Cortex of kidney (tissue), 1 donor: ENCODE measurements at places on chromosomes 4 and X.

GRCh38 chr4:2570551-2571222 is 34.2 kb downstream of the FAM193A start:
- DNase-seq = no peak

GRCh38 chrX:110315551-110315950 is 2.3 kb downstream of the AMMECR1 start:
- DNase-seq = no peak

DNA sequence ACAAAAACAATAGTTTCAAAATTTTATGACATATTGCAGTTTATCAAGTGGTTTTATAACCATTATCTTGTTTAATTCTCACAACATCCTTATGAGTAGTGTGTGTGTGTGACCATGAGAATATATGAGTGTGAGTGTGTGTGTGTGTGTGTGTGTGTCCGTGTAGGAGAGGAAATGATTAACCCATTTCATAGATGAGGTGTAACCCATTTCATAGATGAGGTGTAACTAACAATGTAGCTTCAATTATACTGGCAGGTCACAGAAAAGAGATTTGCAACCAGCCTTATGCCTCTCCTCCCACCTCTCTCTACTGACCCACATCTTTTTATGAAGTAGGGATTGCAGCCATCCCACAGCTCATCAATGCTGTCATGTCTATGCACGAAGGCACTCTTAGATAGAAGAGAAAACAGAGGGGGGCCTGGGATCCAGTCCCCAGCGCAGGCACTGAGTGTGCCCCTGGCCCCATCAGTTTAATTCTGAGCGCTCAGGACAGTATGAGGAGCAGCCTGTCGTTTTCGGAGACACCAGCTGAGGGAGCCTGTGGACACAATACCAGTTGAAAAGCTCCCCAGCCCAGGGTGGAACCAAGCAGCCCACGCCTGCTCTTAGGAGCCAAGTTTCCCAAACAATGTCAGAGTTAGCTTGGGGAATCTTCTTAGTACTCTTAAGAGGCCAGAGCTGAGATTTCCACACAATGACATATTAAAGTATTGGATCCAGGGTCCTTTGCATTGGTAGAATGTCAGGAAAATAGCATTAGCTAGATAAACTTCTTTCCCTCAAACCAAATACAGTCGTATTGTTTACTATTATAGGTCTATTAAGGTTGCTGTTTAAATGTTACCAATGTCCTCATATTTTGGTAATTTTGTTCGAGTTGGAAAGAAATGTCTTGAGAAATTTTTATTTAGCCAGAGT is 88.6 kb downstream of the PALLD start:
- DNase-seq = no peak

DNA sequence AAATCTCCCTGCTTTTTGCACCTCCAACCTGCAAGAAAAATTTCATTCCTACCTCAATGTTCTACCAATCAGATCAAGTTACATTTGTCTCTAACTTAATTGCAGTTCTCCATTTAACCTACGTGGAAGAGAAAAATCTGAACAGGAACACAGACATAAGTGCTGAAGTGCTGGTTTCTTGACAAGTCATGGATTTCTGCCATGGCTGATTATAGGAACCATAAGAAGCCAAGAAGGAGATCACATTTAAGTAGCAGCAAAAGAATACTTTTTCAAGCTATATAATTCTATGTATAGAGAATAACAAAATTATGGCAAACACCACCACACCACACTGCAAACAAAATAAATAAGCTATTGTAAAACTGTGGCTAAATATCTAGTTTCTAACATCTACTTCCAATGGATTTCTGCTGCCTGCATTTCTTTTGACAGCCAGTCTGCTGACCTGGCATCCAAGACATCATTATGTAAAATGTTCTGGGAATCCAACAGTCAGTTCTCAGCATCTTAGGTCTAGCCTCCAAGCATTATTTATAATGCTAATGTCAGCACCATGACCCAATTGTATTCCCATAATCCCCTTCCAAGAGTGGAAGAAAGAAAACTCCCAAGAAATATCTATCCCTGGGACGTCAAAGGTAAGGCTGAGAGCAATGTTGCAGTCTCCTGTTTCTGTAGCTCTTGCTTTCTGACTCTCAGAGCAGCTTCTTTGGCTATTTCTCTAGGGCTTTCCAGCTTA is 50.8 kb upstream of the GAB1 start:
- no peak for DNase-seq

GRCh38 chr4:108519911-108520601 is 100.3 kb upstream of the RPL34 start:
- DNase-seq = no peak

- DNase-seq = no peak
Observed at GRCh38 chrX:124328765-124329164, 3.7 kb upstream of the TEX13D start.

DNA sequence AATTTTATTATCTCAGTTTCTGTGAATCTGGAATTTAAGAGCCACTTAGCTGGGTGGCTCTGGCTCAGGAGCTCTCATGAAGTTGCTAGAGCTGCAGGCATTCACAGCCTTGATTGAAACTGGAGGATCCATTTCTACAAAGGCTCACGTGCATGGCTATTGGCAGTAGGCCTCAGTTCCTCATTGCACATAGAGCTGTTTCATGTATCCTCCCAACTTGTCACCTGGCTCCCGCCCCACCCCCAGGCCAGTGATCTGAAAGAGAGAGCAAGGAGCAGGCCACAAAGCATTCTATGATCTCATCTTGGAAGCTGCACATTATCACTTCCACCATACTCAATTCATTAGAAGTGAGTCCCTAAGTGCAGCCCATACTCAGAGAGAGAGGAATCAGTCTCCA is 18.5 kb upstream of the AP1AR start:
- no peak for DNase-seq

DNA sequence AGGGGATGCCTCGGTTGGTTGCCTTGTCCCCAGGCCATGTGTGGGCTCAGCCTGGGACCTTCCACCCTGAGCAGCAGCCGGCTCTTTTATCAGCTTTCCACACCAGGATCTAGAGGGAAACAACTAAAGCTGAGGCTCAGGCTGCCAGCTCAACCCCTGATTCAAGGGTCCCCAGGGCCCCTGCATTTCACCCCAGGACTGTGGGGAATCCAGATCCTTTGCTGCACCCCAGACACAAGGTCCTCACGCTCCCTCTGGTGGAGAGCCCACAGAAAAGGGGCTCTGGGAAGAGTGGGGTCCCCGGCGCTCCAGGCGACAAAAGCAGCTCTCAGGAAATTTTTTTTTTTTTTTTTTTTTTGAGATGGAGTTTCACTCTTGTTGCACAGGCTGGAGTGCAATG is 64.3 kb downstream of the ZFYVE28 start:
- no peak for DNase-seq

- no peak for DNase-seq
Observed at GRCh38 chr4:176142253-176142652, 53.1 kb downstream of the SPATA4 start.

- DNase-seq = no peak
Observed at GRCh38 chrX:44876767-44877166, 3.8 kb downstream of the KDM6A start.
